K562 (cell line): ENCODE measurements at places on chromosomes 1 and 21.

- DNase-seq, result no peak
Observed at GRCh38 chr1:25807480-25808390, 7.7 kb downstream of the SELENON start.

DNA sequence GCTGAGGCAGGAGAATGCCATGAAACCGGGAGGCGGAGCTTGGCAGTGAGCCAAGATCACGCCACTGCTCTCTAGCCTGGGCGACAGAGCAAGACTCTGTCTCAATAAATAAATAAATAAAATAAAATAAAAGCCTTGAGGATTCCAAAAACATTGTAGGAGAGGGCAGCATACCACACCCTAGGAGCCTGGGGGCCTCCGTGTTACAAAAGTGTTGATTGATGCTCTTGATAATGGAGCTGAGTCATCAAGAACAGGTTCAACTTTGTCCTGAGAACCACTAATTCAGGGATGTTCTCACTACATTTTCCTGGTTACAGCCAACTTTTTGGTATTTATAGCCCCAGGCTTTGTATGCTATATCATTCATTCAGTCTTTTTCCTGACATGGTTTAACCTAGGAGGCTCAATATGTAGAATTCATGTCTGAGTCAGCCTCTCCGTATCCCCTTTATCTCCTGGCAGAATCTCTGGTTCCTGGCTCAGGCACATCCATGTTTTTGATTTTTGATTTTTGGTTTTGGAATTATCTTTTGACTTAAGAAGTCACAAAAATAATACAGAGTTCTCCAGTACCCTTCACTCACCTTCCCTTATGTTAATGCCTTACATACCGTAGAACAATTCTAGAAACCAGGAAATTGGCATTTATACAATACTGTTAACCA lies 69.4 kb downstream of the LRRC8D start:
- peak; percentile 78 for DNase-seq

DNA sequence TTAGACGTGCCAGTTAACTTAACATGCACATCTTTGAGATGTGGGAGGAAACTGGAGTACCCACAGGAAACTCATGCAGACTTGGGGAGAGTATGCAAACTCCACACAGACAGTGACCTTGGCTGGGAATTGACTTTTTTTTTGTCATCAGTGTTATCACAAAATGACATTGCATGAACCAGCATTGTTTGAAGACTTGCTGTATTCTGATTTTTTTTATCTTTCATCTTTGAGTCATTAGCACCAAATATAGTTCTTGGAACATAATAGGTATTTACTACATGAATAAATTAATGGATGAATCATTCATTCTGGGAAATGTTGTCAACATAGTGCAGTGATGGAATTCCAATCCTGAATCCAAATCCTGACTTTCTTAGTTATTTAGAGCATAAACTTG lies 77.0 kb downstream of the ATF6 start:
- DNase-seq, result no peak

DNA sequence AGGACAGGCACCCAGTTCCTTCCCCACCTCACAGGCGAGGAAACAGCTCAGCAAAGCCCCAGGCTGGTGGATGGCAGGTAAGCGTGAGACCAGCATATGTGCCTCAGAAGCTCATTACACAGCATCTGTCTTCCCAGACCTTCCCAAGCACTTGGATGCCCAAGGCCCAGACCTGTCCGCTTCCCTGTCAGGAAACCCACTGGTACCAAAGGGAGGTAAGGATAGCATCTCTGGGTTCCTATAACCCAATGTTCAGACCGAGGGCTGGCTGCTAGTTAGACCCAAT lies 3.3 kb downstream of the POFUT2 start:
- DNase-seq, result no peak

- no peak for DNase-seq
Observed at GRCh38 chr1:247370786-247371732, 39.4 kb upstream of the ZNF496 start.

DNA sequence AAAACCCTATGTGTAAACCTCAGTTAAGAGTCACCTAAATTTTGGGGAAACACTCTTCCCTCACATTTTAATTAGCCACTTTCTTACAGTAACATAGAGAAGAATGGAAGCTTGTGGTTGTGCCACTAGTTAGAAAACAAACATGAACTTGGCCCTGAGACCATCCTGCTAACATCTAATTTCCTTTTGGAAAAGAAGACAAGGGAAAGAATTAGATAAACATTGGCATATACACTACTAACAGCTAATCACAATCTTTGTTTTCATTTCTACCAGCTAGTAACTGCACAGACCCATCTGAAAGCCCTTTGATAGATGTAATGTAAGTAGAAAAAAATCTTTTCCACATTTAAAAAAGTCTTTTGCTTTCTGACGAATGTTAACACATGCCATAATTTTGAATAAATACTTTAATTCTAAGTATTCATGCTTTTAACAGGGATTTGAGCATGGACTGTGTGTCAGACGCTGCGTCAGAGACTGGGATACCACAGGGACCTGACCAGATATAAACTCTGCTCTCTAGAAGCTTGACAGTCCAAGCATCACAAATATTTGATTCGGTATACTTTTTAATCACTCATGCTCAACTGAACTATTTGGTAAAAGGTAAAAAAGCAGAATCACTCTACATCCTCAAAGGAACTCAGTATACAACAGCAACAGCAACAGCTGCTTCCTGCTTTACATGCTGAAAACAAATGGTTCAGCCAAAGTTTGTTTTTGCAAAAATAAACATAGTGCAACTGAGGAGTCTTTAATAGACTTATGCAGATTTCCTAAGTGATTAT lies 30.2 kb downstream of the DPH5 start:
- no peak for DNase-seq

- DNase-seq, result no peak
Observed at GRCh38 chr21:37445228-37445627, 78.7 kb downstream of the DYRK1A start.

- no peak for DNase-seq
Observed at GRCh38 chr1:160885042-160885441, at the start of gene ITLN1. ITLN1 (minus strand) TSS chr1:160885180; CDS start chr1:160884877, 303 bp downstream.

DNA sequence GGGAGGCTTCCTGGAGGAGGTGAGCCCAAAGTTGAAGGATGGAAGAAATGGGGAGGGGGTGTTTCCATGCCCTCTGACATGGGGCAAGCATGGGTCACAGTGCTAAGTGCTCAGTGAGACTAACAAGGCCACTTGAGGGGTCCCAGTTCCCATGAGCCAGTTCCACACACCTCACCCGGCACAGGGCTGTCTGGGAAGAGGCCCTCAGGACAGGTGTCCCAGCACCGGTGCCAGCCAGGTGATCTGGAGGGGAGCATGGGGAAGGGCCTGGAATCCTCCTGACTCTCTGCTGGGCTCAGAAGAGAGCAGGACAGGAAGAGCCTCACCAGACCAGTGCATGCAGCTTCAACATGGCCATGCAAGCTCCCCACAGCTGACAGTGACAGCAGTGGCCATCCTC lies 294.7 kb upstream of the VAMP3 start:
- no peak for DNase-seq

- no peak for DNase-seq
Observed at GRCh38 chr1:33347650-33347992, 26.7 kb upstream of the A3GALT2 start.

DNA sequence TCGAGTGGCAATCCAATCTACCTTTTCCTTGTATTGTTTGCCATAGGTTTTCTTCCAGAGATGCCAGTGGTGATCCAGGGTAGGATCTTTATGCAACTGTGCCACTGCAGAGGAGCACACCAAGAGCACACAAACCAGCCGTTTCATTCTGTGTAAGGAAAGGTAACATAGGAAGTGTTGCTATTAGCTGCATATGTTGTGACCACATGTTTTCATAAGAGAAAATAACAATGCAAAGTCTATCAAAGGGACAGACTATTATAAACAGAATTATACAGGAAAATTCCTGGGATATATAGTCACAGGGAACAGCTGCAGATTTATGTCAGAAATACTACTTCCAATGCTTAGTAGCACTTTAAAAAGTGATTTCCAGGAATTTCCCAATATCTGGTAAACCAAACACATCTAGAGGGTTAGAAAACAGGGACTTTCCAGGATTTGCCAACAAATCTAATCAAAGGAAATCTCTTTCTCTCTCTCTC lies 919 bp downstream of the CTSS start:
- DNase-seq, result no peak

DNA sequence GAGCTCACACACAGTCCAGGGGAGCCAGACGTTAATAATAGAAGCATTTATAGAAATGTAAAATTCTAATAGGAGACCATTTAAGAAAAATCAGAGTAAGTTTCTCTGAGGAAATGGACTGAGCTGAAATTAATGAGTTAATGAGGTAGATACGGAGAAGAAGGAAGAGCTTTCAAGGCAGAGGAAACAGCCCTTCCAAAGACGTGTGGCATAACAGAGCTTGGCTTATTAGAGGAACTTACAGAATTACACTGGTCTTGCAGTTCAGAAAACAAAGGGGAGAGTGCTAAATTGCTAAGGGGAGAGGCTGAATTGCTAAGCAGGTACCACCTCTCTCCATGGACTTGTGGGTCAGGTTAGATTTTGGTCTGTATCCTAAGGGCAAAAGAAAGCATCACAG lies 8.2 kb upstream of the PIGK start:
- no peak for DNase-seq

DNA sequence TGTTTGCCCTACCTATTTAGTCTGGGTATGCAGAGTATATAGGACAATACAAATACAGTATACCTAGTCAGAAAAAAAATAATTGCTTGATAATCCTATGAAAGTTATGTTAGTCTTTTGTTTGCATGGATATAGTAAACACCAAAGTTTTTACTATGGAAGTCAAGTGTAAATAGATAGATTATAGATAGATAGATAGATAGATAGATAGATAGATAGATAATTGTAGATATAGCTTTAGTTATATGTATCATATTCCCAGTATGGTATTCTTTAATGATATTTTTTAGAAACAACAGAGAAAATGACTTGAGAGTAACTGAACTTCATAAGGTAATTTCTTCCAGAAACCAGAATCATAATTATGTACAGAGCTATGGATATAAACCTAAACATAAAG lies 158.2 kb downstream of the NCAM2 start:
- DNase-seq, result no peak

- no peak for DNase-seq
Observed at GRCh38 chr1:55212349-55213150, 2.6 kb downstream of the USP24 start.

DNA sequence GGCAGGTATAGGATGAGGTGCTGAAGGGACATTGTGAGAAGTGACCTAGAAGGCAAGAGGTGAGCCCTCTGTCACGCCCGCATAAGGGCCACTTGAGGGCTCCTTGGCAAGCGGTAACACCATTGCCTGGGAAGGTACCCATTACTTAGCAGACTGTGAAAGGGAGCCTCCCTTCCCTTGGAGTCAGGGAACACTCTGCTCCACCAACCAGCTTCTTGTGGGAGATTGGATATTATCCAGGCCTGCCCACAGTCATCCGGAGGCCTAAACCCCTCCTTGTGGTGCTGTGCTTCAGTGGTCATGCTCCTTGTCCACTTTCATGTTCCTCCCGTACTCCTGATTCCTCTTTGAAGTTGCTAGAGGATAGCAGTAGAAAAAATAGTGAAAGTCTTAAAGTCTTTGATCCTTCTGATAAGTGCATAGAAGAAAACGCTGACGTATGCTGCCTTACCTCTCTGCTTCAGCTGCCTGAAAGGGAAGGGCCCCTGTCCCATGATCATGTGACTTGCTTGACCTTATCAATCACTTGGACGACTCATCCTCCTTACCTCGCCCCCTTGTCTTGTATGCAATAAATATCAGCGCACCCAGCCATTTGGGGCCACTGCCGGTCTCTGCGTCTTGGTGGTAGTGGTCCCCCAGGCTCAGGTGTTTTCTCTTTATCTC lies 16.0 kb downstream of the RBBP4 start:
- peak; percentile 34 for DNase-seq

DNA sequence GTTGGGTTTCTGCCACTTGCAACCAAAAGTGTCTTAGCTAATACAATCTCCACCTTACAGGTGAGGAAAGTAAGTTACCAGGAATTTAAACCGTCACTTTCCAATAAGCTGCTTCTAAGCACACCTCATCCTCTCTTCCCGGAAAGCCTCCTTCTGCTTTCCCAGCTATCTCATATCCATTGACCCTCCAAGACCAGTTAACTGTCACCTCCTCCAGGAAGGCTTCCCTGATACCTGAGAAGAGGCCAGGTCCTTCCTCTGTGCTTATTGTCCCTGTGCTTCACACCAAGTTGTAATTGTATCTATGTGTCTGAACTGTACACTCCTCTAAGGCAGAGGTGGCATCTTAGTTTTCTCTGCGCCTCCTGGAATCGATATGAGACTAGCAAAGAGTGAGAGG lies 11.2 kb upstream of the MATN1 start:
- no peak for DNase-seq

DNA sequence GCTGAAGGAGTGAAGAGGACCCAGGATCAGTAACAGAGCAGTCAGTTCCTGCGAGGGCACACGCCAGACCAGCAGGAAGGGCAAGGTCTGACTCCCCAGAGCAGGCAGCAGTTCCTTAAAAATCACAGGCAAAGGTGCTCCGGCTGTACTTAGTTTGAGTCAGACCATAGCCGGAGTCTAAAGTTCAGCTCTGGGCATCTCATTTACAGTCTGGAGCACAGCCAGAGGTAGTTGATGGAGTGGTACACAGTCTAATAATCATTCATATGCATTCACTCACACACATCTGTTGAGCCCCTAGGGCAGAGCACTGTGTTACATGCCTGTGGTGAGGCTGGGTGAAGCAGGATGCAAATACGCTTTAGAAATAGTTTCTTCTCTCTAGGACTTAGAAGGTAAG lies 7.3 kb upstream of the AMIGO1 start:
- no peak for DNase-seq

DNA sequence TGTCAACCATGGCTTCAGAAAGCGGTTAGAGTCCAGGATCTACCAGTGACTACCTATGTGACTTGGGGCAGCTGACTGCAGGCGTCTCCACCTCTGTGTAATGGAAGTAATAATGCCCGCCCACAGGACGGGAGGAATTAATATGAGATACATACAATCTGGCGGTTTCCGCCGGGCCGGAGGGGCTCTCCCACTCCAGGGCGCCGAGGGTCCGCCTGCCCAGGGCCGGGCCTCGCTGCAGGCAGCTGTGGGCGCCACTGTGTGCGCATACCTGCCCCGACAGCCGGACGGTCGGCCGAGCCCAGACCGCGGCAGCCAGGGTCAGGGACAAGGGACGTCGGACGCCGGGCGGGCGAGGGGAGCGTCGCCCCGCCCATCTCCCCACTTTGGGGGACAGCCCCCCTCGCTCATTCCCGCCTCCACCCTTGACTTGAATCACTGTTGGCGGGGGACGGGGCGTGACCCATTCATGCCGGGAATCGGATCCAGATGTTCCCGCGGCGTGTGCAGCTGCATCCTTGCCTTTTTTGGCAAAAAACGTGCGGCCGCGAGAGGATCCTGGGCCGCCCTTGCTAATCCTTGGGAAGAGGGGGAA lies 6.0 kb upstream of the SF3A3 start:
- no peak for DNase-seq

- DNase-seq, result peak; percentile 57
Observed at GRCh38 chr1:201346337-201346939, 31.0 kb downstream of the TNNT2 start.

- no peak for DNase-seq
Observed at GRCh38 chr1:24263211-24263610, 55.9 kb upstream of the GRHL3 start.

GRCh38 chr1:209674957-209675564 lies at the start of gene G0S2:
G0S2 (plus strand) TSS chr1:209675412; CDS start chr1:209675685, 273 bp downstream.
- DNase-seq, result peak; percentile 64

- DNase-seq, result no peak
Observed at GRCh38 chr1:234960722-234961455, 167.7 kb downstream of the TOMM20 start.
